Vagina (tissue), 2 donors: ENCODE measurements at places on chromosomes 3 and 15. TPM values are rescaled to one million over a fixed set of nuclear protein-coding genes. Genes with fewer than 3 reads are reported as not detected.

DNA sequence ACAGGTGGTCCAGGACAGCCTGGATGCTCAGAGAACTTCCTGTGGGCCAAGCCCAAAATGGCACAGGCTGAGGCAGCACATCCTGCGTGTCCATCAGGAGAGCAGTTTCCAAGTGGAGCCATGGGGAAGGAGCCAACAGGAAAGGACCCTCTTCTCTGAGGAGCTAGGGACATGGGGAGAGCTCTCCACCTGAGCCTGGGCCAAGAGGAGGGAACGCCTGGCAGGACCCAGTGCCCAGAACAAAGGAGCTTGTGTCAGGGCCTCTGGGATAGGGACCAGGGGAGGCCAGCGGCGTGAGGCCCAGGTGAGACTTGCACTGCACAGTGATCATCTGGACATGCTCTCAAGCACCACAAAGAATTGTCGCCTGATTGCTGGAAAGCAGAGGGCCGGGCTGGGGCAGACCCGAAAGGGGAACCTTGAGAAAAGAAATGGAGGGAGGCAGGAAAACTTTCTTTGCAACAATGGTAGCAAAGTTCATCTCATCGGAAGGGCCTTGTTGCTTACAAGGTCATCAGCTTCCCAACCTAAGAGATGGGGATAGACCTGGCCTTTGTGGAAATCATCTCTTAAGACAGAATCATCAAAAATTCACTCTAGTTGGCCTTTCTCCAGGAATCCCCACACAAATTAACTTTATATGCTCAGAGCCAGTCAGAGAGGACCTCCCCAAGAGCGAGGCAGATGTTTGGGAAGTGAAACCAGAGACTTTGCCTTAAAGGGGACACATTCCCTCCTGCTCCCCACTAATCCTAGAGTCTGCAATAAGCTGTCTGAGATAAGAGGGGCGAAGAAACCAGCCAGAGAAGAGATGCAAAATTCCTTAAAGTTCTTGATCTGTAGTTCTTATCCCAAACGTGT, 47.7 kb upstream of the HES1 start:
- DNase-seq = no peak

DNA sequence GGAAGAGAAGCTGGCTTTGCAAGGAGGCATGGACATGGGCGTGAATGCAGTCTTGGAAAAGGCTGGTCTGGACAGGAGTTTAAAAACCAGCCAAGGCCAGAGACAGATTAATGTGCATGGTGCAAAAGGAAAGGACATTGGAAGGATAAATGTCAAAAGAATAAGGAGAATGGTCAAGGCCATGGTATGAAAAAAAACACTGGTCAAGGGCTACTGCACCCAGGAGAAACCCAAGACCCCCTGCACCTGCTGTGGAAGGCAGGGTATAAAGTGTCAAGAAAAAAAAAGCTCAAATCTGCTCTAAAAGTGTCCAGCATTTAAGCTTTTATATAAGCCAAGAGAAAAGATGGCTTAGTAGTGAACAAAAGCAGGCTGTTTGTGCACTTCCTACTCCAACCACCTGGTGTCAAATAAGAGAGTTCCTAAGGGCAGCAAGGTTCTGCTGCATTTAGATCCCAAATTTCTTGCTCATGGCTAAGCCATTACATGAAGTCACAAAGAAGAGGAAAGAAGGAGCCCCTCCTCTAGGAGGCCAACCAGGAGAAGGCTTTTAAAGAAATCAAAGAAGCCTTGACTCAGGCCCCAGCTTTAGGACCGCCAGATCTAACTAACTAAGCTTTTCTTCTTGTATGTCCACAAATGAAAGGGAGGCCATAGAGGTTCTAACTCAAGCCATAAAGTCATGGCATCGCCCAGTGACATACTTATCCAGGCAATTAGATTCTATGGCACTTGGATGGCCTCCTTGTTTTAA, 16.9 kb downstream of the CCR4 start:
- no peak for DNase-seq

GRCh38 chr3:16423947-16424673, 89.4 kb downstream of the RFTN1 start:
- no peak for DNase-seq

DNA sequence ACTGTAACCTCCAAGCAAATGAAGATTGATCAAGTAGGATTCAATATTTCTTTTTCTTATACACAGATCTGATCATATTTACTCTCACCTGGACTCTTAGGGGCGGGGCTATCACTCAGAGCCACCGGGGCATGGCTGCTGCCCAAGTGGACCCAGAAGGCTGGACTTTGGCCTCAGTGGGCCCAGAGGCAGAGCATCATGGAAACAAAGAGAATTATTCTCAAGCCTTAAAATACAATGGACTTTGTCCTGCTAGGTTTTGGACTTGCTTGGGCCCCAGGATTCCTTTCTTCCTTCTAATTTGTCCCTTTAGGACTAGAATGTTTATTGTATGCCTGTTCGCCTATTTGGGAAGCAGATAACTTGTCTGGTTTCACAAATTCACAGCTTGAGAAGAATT, 85.1 kb downstream of the SUCLG2 start:
- no peak for DNase-seq

DNA sequence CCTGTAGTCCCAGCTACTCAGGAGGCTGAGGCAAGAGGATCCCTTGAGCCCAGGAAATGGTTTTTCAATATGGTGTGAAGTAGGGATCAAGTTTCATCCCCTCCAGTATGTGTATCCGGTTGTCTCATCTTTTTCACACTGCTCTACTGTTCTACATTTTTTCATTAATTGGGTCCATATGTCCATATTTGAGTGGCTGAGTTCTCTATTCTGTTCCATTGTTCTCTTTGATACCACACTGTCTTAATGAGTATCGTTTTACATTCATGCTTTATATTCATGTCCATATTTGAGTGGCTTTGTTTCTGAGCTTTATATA, 81.6 kb upstream of the LRRFIP2 start:
- DNase-seq = no peak

DNA sequence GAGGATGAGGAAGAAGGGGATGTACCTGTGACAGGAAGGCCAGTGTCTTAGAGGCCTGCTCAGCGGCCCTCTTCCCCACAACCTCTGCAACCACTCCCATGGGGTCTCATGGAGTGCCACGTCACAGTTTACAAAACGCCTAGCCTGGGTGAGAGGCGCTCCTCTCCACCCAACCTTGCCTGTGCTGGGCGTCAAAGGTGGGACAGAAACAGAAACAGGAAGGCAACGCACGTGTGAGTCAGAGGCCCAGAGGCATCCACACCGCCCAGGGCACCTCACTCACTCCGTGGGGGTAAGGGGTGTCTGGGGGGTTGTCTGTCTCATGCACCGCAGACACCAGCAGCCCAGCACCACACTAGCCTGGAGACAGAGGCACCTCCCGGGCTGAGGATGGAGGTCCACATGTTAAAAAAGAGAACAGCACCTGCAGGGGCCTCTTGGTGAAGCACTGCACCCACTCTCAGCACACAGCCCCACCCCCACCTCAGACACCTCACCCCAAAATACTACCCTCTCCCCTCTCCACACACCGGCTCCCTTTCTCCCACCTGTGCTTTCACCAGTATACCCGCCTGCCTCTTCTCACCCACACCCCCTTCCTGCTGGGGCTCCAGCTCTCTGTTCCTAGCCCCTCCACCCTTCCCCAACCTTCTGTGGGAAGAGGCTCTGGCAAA, 4.7 kb upstream of the CALML4 start:
- peak; percentile 80 for DNase-seq

Gene ZNF660
- total RNA-seq = 0.98 TPM

- no peak for DNase-seq
These were observed 677.1 kb upstream of the NR2F2 start for GRCh38 chr15:95653361-95653805.

DNA sequence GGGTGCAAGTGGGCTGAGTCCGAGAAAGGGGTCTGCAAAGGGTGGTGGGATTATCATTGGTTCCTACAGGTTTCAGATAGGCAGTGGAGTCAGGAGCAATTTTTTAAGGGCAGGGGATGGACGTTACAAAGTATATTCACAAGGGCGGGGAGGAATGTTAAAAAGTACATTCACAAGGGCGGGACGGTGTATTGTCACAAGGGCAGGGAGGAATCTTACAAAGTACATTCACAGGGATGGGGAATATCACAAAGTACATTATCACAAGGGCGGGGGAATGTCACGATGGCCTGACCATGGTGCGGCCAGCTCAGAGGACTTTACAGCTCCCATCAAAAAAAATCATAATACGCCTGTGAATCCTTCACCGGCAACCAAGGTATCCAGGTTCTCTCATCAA, 20.6 kb upstream of the TEX55 start:
- DNase-seq = no peak

DNA sequence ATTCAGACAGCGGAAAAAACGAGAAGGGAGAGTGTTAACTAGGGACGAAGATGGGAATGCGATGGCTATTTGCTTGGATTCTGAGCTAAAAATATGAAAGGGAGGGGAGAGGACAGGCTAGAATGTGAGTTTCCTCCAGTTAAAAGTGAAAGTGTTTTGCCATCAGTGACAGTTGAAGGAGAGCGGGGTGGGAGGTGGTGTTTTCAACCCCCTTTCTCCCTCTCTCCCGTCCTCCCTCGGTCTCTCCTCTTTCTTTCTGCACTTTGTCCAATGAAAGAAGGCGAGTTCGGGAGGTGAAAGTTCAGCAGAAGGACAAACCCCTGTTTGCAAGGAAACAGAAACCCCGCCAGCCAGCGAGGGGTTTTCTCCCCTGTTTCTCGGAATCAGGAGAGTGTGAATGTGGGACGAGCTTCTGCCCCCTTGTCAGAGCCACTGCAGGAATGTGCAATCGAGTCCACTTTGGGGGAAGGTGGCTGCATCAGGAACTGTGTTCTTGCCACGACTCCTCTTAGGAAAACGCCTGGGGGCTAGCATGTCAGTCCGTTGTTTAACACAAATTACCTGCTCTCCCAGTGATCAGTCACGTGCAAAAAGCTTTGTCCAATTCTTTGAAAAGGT, 975 bp upstream of the FOXP1 start:
- DNase-seq = no peak

GRCh38 chr3:185756477-185756876, 68.4 kb downstream of the IGF2BP2 start:
- no peak for DNase-seq
